ENCODE measurements at places on chromosomes 3 and 15. TPM values are rescaled to one million over a fixed set of nuclear protein-coding genes. Genes with fewer than 3 reads are reported as not detected.

Gene GUCA1C
- total RNA-seq: not detected

Gene BCL2A1
- total RNA-seq: not detected

Gene CFAP44
- total RNA-seq: 9.7 TPM

Gene PEX5L
- total RNA-seq: not detected

DNA sequence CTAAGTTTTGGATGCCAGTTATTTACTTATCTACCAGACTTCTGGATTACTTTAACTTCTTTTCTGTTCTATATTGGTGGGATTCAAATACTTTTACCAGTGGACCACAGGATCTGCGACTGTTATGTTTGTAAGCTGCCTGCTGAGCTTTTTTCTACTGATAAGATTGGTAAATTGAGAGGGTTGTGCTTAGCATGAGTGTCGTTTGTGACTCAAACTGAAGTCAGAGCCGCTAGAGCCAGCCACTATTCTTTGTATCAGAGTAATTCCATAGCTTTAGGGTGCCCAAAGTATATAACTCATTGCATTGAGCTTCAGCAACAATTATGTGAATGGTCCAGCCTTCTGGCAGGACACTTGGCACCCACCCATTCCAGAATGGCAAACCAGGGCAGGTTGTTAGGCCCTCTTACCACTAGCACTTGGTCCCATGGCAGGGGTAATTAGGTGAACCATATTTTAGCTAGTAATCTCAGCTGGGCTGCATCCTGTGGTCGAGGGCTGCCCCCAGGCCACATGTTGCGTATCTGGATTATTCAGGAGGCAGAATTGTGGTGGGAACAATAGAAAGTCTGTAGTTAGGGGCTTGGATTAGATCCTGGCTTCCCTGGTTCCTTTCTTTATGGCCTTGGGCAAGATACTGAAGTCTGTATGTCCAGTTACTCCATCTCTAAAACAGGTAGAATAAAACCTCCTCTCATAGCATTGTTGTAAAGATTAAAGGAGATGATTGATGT lies 6.0 kb downstream of the PLCL2 start:
- peaks cover 2% of the 10 kb centered on the region for H3K4me1 ChIP-seq
- no peak overlapping the region for H3K27ac ChIP-seq
- no peaks in the 10 kb centered on the region for H3K27me3 ChIP-seq

- no peaks in the 10 kb centered on the region for H3K4me1 ChIP-seq
- H3K27me3 ChIP-seq: no peaks in the 10 kb centered on the region
- H3K27ac ChIP-seq: no peak overlapping the region
Measured at GRCh38 chr3:54761637-54762036, 166.2 kb downstream of the LRTM1 start.

DNA sequence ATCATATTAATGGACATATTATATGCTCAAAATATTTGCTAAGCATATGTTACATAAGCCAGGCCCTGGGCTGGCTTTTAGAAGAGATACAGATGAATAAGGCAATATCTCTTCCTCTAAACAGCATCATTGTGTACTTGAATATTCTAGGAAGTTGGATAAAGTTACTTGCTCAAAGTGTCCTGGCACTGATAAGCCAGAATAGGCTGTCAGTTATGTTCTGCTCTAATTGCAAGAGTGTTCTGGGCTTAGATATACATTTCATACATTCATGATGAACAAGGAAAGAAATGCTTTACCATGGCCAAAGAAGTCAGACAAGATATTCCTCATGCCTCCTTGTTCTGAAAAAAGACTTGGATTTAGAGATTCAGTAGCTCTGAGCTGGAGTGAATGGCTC lies 40.7 kb downstream of the KBTBD12 start:
- no peaks in the 10 kb centered on the region for H3K27me3 ChIP-seq
- H3K27ac ChIP-seq: no peak overlapping the region
- H3K36me3 ChIP-seq: no peaks in the 10 kb centered on the region
- no peaks in the 10 kb centered on the region for H3K4me1 ChIP-seq

DNA sequence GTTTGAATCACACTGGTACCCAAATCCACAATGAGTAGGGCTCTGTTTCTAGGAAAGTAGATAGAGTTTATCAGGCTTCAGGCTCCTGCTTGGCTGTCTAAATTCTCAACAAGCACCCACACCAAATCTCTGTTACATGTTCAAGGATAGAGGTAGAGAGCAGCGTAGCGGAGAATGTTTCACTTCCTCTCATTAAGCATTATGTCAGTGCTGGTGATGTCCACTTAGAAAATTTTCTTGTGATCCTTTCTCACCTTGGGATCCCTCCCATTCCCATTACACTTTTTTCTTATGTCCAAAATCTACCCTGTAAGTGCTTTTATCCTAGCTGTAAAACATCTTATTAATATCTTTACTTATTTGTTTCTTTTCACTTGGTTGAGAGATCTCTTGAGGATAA lies 34.7 kb upstream of the GCSAM start:
- no peaks in the 10 kb centered on the region for H3K27me3 ChIP-seq
- no peaks in the 10 kb centered on the region for H3K36me3 ChIP-seq
- DNase-seq: no peak
- H3K4me1 ChIP-seq: no peaks in the 10 kb centered on the region

- H3K4me1 ChIP-seq: no peaks in the 10 kb centered on the region
- no peaks in the 10 kb centered on the region for H3K27me3 ChIP-seq
Measured at GRCh38 chr15:60682115-60682514, 203.2 kb upstream of the ICE2 start.
